ENCODE measurements at places on chromosomes 16 and 17. TPM values are rescaled to one million over a fixed set of nuclear protein-coding genes. Genes with fewer than 3 reads are reported as not detected.

DNA sequence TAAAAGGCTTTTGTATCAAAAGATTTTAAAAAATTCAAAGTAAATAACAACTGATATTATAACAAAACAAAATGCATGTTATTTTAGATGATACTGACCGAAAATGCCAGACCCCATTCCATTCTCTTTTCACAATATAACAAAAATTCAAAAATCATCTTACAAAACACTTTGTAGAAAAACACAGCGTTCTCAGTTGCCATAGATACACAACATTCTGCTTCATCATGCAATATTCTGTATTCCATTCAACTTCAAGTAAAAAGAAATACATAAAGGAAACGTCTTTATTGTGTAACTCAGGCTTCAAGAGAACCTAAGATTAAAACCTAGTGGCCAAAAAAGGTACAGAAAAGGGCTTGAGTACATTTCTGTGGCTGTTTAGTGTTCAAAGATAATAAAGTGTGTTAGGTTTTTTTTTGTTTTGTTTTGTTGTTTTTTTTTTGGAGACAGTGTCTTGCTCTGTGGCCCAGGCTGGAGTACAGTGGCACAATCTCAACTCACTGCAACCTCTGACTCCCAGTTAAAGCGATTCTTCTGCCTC lies 250.5 kb downstream of the CEP112 start:
- no peak for DNase-seq

The C1QL1 gene
- 0.67 TPM for total RNA-seq

The SMTNL2 gene
- total RNA-seq = 1.2 TPM

The MGAT5B gene
- total RNA-seq = 0.47 TPM

Measured in Peyer's patch (tissue), 4 donors.